Small intestine (tissue), 16 donors: ENCODE measurements at places on chromosomes 2 and 18.

- DNase-seq = peak; percentile 76
These were observed 71.1 kb downstream of the DOCK10 start for GRCh38 chr2:224971214-224971613.

- DNase-seq = no peak
These were observed 49.1 kb downstream of the GTF3C3 start for GRCh38 chr2:196750291-196750923.

DNA sequence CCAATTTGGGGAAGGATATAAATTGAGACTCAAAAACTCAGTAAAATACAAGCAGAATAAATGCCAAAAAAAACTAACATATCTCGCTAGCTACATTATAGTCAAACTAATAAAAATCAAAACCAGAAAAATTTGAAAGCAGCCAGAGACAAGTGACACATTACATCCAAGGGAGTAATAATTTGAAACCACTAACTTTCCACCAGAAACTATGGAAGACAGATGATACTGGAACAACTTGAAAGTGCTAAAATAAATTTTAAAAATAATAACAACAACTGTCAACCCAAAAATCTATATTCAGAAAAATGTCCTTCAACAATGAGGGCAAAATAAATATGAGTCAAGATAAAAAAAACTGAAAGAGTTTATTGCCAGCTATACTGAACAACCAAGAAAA lies 110.7 kb downstream of the EVA1A start:
- no peak for DNase-seq

DNA sequence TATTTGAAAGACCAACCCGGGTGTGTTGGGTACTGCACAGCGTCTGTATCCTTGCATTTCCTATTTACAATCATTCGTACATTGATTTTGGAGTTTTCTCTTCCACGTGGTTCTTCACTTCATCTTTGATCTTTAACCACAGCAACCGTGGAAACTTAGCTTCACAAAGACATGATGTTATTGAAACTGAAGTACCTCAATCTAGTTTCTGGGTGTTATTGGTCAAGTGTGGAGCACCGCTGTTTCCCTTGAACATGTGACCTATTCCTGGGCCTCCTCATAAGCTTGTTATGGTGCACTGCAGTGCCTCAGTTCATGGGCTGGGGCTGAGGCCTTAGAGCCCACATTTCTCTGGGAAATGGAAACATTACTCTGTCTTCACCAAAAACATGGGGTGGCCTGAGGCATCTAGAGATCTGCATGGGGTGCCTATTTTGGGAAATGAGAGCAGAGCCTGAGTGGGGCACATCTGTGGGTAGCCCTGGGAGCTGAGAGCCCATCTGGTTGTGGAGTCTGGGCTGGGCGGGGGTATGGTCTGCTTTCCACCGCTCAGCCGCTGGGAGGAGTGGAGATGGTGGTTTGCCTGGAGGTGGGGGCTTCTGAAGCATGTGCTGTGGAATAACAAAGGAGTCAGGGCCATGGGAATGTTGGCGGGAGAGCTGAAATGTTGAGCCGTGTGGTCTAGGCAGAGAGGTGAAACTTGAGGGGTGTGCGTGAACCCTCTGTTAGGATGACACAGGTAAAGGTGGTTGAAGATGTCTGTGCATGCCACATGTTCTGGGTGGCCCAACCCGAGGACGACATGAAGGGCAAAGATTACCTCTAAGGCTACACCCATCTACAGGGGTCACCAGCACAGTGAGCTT lies 37.4 kb downstream of the ZNF236 start:
- no peak for DNase-seq

DNA sequence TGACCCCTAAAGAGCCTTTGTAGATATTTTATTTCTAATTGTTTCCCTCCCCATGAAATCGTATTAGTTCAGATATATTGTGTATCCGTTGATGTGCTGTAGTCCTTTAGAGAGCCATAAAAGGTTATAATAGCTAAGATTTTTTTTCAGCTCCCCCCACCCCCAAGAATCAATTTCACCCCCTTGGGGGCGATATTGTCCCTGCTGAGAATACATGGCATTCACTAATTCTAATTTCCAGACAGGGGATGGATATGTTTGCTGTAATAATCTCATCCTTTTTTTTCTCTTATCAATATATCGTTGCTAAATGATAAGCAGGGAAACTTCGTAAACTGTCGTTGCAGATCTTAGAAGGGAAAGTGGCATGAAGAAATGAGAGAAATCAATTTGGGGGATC lies 530.7 kb downstream of the TMEM182 start:
- DNase-seq = no peak

- no peak for DNase-seq
These were observed 48.1 kb upstream of the TBC1D8 start for GRCh38 chr2:101199251-101199791.

DNA sequence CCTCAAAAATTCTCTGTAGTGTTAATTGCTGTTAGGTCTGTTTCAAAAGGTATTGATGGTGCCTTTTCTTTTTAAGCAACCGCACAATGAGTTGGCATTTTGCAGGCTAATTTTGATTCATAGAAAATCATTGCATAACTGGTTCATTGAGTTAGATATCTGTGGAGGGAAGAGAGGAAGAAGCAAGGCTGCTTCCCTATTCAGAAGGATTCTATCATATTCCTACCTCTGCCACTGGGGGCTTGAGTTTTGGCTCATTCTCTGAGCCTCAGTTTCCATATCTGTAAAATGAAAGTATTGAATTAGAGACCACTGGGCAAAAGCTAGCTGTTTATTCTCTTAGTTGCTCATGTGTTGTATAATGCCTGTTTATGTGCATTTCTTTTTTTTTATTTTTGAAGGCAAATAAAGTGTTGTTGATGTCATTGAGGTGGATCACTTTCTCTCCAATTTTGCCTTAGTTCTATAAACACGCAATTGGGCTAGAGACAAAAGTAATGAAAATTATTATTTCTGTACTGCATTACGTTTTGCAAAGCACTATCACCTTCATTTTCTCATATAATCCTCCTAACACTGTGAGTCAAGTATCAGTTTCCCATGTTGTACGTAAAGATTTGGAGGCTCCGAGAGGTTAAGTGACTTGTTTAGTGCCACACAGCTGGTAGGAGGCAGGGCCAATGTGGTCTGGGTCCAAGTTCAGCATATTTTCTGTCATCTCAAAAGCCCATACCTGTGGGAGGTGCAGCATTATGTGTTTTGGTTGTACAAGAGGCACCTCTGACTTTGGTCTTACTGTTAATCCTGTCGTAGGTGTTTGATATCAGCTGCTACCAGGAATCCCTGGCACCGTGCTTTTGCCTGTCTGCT lies 5.9 kb downstream of the TRIB2 start:
- DNase-seq = no peak

- no peak for DNase-seq
These were observed 83.9 kb upstream of the EML6 start for GRCh38 chr2:54639609-54640008.

DNA sequence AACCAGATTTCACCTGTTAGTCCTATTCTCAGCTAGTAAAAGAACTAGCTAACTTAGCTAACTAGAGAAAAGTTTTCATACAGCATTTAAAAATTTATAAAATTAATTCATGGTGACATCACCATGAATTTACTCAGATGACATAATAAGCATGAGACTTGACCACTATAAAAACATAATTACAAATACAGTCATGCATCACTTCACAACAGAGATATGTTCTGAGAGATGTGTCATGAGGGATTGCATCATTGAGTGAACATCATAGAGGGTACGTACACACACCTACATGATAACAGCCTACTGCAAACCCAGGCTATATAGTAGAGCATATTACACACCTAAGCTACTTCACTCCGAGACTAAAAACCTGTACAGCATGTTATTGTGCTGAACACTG lies 481.3 kb upstream of the CHAC2 start:
- no peak for DNase-seq
